IMR-90 (cell line): ENCODE measurements at places on chromosomes 7 and 10. TPM values are rescaled to one million over a fixed set of nuclear protein-coding genes. Genes with fewer than 3 reads are reported as not detected.

PKD2L1 gene
- not detected in 2 replicates for polyA plus RNA-seq

PALD1 gene
- 0.12 and 0.14 TPM in 2 replicates for polyA plus RNA-seq

C7orf33 gene
- polyA plus RNA-seq: not detected in 2 replicates

SAP25 gene
- 1.8 and 2.3 TPM in 2 replicates for polyA plus RNA-seq

UPK3B gene
- 0.10 and 0.26 TPM in 2 replicates for polyA plus RNA-seq

HIBADH gene
- 43.9 and 52.5 TPM in 2 replicates for polyA plus RNA-seq

DGKI gene
- 3.8 and 3.9 TPM in 2 replicates for polyA plus RNA-seq

WNT2 gene
- polyA plus RNA-seq: 1.5 and 1.9 TPM in 2 replicates
